ENCODE measurements at places on chromosomes 6 and 20.

- no peak for DNase-seq
Measured at GRCh38 chr6:885051-885590, 192.2 kb upstream of the EXOC2 start.

DNA sequence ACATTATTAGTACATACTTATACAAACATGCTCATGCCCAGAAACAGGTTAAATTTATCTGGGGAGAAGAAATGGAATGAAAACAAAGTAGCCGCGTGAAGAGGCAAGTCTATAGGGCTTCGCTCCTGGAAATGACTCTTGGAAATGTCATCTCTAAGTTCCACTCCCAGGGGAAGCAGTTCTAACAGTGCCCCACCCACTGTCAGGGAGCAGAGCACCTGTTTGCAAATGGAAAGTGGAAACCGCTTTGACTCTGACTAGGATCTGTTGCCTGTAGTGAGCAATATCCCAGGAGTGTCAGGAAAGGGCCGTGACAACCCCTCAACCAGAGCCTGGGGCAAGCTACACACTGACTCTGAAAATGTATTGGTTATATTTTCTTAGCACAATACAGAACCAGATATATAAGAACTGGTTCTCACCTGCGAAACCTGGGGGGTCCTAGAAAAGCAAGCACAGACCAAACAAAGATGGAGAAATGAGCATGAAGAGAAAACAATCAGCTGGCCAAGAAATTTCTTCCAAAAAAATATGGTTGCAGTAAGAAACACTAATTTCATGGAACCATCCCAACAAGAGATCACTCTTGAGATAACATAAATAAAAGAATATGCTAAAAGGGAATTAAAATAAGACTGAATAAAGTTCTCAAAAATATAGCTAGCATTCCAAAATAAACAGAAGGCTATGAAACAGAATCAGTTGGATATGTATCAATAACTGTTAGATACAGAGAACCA, 47.5 kb upstream of the CRISP1 start:
- DNase-seq, result no peak

DNA sequence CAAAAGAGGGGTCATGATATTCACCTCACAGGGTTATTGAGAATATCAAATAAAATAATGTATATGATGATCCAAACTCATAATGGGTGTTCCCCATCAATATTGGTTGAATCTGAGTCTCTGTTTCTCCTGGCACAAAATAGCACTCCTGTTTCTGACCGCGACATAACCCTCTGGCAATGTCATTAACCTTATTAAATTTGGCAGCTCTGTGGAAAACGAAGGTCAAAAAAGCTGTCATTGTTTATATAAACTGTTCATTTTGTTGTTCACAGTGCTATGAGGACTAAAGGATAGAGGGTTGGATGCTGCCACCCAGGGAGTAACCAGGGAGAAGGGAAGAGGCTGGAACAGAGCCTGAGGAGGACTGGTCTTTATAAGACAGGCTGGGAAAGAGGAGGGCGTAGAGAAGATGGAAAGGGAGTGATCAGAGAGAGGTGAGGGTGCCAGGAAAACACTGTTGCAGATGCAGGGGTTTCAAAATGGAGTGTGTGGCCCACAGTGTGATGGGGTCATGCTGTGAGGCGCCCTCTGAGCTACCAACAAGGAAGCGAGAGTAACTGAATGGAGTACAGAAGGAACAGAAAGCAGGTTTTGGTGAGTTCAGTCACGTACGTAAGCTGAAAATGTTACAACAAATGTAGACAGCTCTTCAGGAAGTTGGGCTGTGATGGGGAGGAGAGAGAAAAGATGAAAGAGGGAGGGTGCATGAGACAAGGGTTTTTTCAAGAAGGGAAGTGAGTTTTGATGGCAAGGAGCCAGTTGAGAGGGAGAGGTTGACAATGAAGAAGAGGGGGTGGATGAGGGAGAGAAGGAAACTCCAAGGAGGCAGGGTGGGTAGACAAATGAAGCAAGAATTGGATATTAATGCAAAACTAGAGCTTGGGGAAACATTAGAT, 251.6 kb upstream of the TAB2 start:
- no peak for DNase-seq

- no peak for DNase-seq
Measured at GRCh38 chr6:158828807-158829206, 9.6 kb upstream of the EZR start.

DNA sequence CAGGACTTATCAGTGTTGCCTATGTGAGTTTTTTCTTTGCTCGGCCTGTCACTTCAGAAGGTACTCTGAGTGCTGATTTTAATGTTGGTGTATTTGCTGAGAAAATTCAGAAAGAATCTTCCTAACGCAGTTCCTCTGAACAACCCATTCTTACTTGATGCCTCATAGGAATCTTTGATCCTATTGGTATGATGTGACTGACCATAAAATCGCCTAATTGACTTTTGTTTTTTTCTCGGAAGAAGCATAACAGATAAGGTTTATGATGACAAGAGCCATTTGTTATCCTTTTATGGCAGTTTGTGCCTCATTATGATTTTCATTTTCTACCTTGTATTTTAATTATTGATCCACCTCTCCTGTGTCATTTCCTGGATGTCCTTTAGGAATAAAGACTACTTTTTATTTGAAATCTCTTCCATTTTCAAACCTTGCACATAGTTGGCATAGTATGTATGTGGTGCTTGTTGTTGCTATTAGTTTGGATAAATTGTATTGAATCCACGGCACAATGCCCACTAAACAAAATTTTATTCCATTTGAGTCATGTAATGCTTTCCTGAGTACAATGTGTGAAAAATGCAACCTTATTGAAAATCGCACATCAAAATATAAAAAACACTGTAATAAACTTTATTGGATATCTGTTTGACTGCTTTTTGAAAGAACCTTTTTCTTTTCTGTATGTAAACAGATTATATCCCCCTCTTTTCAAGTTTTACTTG, 37.3 kb downstream of the LRRC1 start:
- DNase-seq, result no peak

DNA sequence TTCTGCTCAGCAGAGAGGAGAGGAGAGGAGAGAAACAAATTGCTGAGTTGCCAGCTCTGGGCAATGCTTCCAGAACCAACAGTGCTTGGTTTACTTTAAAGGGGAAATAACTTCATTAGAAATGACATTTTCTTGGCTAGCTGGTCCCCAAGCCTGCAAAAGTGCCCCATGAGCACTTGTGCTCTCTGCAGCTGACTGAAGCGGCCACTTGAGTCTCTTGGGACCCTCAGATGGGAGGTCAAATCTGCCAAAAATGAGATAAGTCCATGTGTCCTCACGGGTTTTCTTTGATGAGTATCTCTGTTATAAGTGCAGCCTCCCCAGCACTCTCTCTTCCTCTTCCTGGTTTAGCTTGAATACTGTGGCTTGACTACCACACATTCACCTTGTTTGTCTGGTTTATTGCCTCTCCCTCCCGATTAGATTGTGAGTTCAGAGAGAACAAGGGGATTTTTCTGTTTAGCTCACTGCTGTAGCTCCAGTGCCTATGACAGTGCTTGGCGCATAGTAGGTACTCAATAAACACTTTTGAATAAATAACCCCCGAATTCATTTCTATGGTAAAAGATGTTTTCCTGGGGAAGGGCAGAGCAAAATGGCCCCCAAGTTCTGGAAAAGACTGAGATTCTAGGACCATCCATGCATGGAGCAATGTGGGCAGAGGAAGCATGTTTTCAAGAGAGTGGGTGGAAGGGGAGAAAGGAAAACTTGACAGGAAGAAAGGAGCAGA, 7.0 kb upstream of the RIN2 start:
- DNase-seq, result no peak

DNA sequence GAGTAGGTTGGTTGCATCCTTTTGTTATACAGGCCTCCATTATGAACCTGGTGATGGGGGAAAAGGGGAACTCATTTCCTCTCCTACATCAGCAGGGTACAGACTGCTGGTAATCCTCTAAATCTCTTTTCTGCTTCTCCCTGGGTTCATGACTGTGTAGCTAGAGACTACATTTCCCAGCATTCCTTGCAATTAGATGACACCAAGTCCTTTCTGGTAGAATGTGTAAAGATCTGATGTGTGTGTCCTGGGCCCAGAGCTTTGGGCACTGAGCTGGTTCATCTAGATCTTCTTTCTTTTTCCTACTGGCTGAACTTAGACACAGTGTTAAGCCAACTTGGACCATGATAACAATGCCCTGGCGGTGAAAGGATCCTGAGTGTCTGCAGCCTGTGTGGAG, 104.7 kb upstream of the IFNGR1 start:
- DNase-seq, result no peak

GRCh38 chr20:64048402-64049044, 916 bp downstream of the SOX18 start:
- no peak for DNase-seq

DNA sequence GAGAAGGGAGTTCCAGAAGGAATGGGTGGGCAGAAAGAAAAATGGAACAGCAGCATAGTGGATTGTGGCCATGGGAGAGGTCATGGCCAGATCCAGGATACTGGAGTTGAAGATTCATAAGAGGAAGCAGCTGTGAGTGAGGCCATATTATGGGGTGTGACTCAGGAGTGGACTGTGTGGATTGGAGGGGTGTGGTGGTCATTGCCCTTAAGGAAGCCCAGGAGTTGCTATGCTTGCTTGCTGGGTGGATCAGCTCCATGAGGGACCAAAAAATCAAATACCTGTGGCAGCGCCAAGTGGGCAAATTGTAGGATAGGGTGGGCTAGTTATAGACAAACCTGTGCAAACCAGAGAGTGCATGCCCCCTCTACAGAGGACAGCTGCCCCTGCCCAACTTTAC, 18.3 kb downstream of the LRRC1 start:
- DNase-seq, result no peak

DNA sequence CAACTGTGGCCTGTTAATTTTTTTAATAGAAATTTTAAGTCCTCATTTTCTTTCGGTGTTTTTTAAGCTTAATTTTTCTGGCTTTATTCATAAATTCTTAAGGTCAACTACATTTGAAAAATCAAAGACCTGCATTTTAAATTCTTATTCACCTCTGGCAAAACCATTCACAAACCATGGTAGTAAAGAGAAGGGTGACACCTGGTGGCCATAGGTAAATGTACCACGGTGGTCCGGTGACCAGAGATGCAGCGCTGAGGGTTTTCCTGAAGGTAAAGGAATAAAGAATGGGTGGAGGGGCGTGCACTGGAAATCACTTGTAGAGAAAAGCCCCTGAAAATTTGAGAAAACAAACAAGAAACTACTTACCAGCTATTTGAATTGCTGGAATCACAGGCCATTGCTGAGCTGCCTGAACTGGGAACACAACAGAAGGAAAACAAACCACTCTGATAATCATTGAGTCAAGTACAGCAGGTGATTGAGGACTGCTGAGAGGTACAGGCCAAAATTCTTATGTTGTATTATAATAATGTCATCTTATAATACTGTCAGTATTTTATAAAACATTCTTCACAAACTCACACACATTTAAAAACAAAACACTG, 10.1 kb downstream of the HFE start:
- DNase-seq, result peak; percentile 47

GRCh38 chr20:12095180-12095920, 177.7 kb downstream of the BTBD3 start:
- no peak for DNase-seq

DNA sequence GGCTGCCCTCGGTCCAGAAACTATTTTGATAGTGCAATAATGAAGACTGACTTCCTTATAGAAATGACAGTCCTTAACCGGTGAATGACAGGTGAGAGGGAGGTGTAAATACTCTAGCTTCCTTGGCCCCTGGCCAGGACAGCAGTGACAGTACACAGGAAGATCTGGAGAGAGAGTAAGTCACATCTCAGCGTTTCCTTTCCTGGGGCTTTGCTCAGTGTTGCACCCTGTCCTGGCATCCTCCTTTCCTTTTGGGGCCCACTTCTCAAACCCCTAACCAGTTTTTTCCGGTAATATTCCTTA, 336.9 kb downstream of the CD83 start:
- DNase-seq, result no peak

- DNase-seq, result no peak
Measured at GRCh38 chr20:17796091-17796563, 96.4 kb downstream of the BANF2 start.

- DNase-seq, result no peak
Measured at GRCh38 chr6:101668496-101669030, 275.1 kb downstream of the GRIK2 start.

DNA sequence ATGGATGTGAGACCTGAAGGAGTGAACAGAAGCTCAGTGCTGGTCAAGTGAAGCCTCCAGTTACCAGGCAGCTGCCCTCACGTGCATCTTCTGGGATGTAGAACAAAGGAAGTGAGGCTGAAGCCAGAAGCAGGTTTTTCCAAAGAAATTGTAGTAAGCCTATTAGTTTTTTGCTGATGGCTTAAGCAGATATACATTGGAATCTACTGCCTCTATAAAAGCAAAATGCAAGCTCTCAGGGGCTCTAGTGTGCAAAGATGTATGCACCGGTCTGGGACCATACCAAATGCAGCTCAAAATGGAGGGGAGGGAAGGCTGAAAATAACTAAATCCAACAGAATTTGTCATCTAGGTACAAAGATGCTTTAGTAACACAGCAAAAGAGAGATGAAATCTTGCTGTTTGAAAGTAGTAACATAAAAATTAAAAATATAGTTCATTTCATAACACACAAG, 77.0 kb downstream of the DTNBP1 start:
- no peak for DNase-seq

DNA sequence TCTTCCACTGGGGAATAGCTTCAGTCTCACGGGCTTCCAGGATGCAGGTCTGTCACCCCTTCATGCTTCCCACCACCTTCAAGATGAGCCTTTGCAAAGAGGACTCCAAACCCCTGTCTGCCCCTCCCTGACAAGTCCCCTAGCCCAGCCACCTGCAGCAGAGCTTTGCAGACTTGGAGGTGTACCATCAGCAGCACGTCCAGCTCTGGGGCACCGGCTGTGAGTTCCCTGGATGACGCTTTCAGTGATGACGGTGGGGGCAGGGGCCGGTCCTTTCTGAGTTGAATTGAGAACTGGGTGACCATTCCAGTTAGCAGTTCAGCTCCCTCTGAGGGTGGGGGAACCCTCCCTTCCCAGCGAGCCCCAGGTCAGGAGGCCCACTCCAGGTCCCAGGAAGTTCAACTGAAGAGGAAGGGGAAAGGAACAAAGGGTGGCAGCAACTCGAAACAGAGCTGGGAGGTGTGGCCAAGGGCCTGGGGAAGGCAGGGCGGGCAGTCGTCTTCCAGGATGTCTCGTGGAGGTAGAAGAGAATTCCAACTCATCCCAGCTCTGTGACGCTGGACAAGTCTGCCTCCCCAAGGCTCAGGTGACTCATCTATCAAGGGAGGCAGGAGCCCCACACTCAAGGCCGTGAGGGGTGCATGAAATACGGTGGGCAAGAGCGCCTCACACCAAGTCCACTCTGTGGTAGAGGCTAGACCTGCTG, 86.0 kb downstream of the PTPN1 start:
- DNase-seq, result no peak

DNA sequence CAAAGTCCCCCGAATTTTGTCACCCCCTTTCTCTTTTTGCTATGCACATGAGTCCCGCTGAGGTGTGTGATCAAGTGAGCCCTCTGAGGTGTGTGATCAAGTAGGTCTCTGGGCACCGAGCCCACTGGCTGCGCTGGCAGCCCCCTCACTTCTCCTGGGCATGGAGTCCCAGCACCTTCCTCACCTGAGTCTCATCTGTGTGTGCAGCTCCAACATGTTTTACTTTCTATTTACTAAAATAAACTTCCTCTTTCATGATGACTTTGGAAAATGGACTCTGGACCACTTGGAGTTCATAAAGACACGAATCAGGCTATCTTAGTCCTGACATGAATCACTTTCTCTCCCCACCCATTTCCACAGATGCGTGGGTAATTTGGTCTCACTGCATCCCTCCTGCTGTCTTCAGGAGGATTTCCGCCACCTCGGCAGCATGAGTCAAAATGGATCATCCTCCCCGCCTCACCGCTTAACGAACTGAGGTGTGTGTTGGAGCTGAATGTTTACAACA, 39.8 kb downstream of the PRDM1 start:
- no peak for DNase-seq
